Sigmoid colon (tissue), 7 donors: ENCODE measurements at places on chromosomes 4 and X. TPM values are rescaled to one million over a fixed set of nuclear protein-coding genes. Genes with fewer than 3 reads are reported as not detected.

DNA sequence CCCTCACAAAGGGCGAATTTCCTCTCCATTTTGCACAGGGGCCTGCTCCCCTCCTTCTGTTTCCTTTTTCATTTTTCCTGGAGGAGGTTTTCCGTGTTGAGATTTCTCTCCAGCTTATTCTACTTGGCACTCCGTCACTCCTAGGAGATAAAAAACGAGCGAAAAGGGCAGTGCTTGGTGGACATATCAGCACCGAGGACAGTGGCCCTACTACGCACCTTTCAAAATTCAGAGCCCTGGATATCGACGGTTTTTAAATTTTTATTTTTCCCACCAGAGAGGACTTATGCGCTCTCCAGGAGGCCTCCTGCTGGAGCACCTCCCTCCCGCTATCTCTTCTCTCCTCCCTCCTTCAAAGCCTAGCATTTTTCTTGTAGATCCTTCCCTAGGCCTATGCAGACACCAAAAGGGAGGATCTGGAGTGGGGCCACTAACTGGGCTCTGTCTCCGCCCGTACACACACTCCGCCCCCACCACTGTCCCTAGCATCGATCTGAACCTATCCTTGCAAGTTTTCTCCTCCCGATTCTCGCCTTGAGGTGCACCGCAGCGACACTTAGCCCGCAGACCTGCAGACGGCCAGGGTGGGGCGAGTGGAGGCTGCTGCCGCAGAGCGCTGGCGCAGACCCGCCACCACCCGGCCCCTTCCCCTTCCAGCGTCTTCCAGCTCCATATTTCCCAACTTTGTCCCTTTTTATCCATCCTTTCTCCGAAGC, 8.5 kb upstream of the TCEAL9 start:
- DNase-seq = no peak

- no peak for DNase-seq
These were observed 49.2 kb downstream of the EDNRA start for GRCh38 chr4:147530134-147530533.

- DNase-seq = no peak
These were observed 94.3 kb downstream of the GPRIN3 start for GRCh38 chr4:89213382-89213701.

DNA sequence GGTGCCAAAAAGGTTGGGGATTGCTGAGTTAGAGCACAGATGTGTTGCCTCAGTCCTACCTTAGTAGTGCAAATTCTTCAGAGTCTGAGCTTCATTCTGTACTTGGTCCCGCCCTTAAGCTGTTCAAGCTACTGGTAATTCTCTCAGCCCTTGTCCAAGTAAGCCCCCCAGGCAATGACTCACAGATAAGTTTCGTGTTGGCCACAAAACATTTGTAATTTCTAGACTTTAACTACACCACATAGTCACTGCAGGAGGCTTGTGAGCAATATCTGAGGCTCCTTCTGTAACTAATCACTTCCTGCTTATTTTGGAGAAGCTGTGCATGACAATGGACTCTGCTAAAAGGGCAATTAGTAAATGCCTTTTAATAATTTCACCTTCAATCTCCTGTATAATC, 1420.5 kb downstream of the PCDH7 start:
- no peak for DNase-seq

The LAP3 gene
- 60.3 TPM for total RNA-seq

DNA sequence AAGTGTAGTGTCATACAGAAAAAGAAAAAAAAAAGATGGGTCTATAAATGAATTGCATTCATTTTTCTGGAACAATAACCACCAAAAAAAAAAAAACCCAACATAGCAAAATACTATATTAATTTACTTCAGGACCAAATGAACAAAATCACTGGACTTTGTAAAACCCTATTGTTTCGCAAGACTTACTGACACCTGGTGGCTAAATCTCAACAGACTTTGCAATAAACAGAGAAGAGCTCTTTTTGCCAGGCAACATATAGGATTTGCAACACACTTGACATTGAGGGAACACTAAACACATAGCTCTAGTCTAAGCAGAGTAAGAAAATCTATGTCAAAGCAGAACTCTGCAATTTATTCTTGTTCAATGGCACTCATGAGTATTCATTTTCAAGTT, 990.2 kb downstream of the STPG2 start:
- DNase-seq = no peak

The IL1RAPL1 gene
- total RNA-seq = 0.81 TPM

GRCh38 chr4:181204109-181204508, 1039.1 kb upstream of the TENM3 start:
- DNase-seq = no peak

GRCh38 chr4:147093206-147093605, 147.5 kb upstream of the TTC29 start:
- DNase-seq = no peak
